T-helper 17 cell (primary cell): ENCODE measurements at places on chromosomes 4 and X.

- no peak for DNase-seq
Measured at GRCh38 chr4:98939892-98940298, 11.0 kb upstream of the EIF4E start.

DNA sequence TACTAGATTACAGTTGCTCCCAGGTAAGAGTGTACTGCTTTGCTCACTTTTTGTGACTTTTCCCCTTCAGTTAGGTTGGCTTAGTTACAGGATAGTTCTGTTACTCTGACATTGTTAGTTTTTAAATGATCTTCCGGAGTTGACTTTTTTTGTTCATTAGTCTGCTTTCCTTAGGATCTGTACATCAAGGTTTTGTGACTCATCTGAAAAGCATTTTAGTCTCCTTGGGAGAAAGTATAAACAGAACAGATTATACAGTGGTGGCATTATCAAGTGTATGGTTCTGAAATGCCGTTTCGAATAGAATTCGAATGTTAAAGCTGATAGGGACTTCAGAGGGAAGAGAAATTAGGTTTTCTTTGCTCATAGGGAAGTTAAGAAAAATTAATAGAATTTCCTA is 63.3 kb downstream of the USP9X start:
- DNase-seq: no peak

GRCh38 chrX:103883533-103883932 is 51.5 kb upstream of the RAB9B start:
- no peak for DNase-seq

- DNase-seq: no peak
Measured at GRCh38 chr4:120132935-120133334, 66.3 kb upstream of the MAD2L1 start.

DNA sequence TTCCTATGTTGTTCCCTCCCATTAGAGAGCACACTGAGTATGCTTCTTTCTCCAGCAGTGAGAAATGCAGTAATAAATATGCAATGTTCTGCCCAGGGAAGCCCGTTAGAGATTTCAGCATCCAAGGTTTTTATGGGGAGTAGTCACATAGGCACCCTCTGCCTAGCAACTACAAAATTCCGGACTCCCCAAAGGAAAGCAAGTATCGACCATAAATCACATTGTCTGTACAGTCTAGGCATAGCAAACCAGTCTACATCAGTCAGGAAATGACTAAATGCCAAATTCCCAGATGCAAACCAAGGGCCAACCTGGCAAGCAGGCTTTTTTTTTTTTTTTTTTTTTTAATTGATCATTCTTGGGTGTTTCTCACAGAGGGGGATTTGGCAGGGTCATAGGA is 34.8 kb downstream of the GPR101 start:
- DNase-seq: no peak

DNA sequence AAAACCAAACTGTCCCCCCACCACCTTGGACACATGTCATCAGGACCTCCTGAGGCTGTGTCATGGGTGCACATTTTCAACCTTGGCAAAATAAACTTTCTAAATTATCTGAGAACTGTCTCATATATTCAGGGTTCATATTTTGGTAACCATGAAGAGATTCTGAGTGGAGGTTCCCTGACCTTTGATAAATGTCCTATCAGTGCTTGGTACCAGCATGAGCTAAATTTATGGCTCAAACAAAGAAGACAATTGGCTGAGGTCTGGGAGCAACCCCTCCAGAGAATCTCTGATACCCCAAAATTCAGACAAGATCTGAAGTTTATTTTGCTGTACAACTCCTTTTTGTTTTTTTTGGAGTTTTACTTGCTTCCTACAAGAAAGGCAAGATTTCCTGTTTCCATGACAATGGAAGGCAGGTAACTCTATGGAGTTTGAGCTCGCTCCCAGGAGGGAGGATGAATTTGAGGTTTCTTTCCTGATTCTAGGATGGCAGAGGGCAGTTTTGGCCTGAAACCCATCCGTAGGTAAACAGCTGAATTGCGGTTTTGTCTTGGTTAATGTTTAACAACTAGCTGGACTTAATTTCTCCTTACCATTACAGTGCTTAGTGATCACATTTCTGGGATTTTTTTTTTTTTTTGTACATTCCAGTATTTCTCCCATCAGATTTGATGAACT is 14.5 kb downstream of the UGT2B15 start:
- no peak for DNase-seq

DNA sequence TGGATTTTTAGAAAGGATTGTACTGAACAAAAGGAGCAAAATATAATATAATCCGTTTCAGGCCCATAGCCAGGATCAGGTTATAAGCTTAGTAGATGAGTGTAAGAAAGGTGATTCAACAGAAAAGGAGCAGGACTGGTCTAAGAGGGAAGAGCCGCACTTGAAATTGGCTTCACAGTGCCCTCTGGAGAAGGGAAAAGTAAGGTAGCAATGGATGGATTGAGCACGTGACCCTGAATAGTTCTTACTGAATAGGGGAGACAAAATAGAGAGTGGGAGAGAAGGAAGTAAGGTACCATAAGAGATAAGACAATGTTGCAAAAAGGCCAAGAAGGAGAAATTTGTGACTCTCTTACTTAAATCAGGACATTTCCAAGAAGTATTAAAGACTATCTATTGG is 15.6 kb downstream of the CXorf66 start:
- no peak for DNase-seq

DNA sequence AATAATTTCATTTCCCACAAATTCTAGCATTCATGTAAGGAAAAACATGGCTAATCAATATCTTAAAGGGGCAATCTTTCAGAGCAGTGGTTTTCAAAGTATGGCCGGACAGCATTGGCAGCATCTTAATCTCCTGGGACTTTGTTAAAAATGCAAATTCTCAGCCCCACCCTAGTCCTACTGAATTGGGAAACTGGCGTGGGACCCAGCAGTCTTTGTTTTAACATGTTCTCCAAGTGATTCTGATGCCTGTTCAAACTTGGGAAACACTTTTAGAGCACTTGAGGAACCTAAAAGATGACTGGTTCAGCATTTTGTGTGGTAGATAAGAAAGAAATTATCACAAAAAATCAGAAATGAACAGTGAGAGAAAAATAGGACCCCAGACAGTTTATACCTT is 65.7 kb downstream of the ZFX start:
- DNase-seq: no peak

DNA sequence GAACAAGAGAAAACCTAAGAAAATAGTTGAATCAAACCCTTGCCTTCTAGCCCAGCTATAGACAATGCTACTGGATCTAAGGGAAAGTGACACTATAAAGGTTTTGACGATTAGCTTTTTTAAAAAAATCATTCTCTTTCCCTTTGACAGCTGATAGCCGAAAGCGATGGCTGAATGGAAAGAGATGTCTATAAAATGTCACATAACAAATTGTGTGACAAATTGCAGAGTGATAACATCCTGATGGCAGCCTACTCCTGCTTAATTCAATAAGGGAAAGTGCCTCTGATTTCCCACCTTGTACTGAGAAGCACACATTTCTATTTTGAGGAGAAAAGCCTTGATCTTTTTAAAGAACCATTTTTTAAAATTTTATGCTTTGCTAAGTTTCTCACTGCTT is 114.5 kb downstream of the SORBS2 start:
- DNase-seq: no peak

- peak; percentile 70 for DNase-seq
Measured at GRCh38 chr4:36244257-36245082, at the start of gene ARAP2. Gene ARAP2, minus strand, starts transcription at chr4:36244514. Its CDS starts 15,028 bp downstream, at chr4:36229486.

- DNase-seq: no peak
Measured at GRCh38 chr4:101972791-101973190, 182.3 kb downstream of the BANK1 start.

DNA sequence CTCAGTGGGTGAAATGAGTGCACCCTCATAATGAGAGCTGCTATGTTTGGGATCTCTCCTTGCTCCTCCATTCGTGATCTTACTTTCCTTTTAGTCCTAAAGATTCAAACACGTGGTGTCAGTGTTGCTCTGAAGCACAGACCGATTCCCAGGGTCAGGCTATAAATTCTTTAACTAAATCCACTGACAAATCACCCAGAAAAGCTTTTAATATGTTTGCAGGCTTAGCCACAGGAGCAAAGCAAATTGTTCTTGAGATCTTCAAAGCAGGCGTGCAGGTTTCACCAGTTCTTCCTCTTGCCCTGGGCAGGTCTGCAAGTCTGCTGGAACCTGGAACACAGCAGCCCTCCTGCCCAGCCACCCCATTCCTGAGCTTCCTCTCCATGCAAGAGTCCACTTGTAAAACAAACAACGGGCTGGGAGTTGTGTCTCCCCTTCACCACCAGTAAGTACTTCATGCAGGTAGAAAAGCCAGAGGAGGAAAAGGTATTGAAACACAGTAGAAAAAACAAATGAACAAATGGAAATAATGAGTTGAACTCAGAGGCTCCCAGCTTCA is 70.1 kb upstream of the ENPP6 start:
- no peak for DNase-seq

GRCh38 chr4:142721187-142721586 is 124.9 kb downstream of the INPP4B start:
- DNase-seq: no peak

- no peak for DNase-seq
Measured at GRCh38 chr4:37982736-37983135, 22.5 kb downstream of the PTTG2 start.

GRCh38 chrX:8404471-8404870 is 60.2 kb upstream of the VCX3B start:
- DNase-seq: no peak

DNA sequence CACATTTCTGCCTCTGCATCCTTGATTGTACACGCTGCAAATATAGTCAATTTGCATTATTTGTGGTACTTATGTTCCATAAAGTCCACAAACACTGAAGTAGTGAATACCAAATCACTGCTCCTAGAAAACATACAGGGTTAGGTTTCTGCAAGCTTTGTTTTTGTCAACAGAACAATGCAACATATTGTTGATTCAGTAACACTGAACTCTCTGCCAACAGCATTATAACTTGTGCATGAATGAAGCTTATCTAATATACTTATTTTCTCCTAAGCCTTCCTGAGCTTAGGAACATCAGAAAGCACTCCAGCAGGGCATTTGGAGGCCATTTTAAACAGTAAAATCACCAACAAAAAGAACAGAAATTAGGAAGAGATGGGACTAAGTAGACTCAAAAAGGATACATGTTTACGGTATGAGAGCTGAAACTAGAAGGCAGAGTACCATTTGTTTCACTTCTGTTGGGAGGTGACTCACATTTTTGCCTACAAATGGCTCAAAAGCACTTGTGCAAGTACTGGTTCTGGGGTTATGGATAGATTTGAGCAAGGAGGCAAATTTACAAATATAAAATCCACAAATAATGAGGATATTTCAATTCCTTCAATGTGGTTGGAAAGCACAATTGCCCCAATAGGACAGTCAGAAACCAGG is 14.1 kb downstream of the COX18 start:
- no peak for DNase-seq

DNA sequence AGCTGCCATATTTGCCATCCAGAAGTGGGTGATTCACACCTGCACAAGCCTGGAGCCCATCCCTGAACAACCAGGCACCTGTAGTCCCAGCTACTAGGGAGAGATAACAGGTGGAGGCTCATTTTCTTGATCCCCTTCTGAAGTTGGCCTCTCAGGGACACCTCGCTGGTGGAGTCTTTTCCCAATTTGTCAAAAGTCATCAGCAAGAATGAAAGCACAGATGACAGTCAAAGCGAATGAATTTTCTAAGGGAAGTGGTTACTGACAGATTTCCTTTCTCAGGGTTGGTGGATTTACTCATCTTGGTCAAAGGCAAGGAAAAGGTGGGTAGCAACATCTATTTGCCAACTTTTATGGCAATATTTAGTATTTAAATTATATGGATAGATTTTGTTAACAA is 36.5 kb downstream of the FGFBP1 start:
- no peak for DNase-seq

GRCh38 chr4:76585272-76585671 is 150.2 kb downstream of the SHROOM3 start:
- no peak for DNase-seq

DNA sequence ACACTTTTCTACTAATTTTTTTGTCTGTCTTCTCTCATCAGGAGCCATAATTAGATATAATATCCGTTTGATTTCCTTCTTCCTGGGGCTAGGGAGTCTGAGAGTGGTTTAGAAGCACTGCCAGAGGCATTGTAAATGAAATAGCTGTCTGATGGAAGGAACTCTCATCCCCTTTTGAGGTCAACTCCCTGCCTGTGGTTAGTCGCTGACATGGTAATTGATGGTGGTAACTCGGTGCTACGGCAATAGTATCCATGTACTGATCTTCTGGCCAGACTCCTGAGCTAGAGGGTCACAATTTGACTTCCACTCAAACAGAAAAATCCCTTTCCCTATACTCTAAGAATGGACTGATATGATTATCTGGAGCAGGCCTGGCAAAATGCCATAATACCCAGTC is 108.1 kb upstream of the TRPC5 start:
- DNase-seq: no peak

GRCh38 chr4:77703666-77704065 is 98.0 kb downstream of the CXCL13 start:
- no peak for DNase-seq

GRCh38 chrX:66038115-66038514 is 1.8 kb downstream of the VSIG4 start:
- DNase-seq: no peak

- DNase-seq: no peak
Measured at GRCh38 chr4:111475666-111476065, 669.6 kb upstream of the FAM241A start.

DNA sequence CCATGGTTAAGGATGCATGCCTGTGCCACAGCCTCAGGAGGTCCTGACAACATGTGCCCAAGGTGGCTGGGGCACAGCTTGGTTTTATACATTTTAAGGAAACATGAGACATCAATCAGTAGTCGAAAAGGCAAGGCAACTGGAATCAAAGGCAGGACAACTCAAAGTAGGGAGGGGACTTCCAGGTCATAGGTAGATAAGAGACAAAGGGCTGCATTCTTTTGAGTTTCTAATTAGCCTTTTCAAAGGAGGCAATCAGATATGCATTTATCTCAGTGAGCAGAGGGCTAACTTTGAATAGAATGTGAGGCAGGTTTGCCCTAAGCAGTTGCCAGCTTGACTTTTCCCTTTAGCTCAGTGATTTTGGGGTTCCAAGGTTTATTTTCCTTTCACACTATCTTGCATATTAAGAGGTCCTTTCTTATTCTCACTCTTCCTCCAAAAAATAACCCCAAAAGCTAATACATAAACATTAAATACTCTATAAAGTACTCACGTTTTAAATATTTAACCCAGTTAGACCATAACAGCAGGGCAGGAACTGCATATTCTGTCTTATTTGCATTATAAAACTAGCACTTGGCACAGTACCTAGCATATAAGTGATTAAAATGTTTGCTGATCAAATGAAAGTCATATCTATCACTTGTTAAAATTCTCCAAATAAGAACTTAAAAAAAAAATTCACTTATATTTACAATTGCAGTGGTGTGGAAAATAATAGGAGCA is 36.3 kb upstream of the UGT8 start:
- DNase-seq: no peak

GRCh38 chr4:105088110-105088879 is 58.4 kb upstream of the TET2 start:
- DNase-seq: no peak

GRCh38 chrX:118114971-118115370 is 1.6 kb downstream of the KLHL13 start:
- no peak for DNase-seq

- DNase-seq: no peak
Measured at GRCh38 chr4:151045907-151046306, 30.8 kb upstream of the LRBA start.
